ENCODE measurements at places on chromosomes 3 and 15. TPM values are rescaled to one million over a fixed set of nuclear protein-coding genes. Genes with fewer than 3 reads are reported as not detected.

Gene CDCP1
- 24.3 TPM for polyA plus RNA-seq

Gene GABRB3
- 0.45 TPM for polyA plus RNA-seq

Gene MTFMT
- 6.9 TPM for polyA plus RNA-seq

Gene TGM5
- 9.5 TPM for polyA plus RNA-seq

Gene ROBO2
- 1.4 TPM for polyA plus RNA-seq

Gene CNTN3
- 0.29 TPM for polyA plus RNA-seq

Gene HRH1
- 2.2 TPM for polyA plus RNA-seq

Gene IQCH
- 0.45 TPM for polyA plus RNA-seq

Gene RRP9
- polyA plus RNA-seq: 22.9 TPM

Gene DPH6
- polyA plus RNA-seq: 6.8 TPM

Gene STARD9
- polyA plus RNA-seq: 2.2 TPM

Gene NOX5
- 0.26 TPM for polyA plus RNA-seq

Gene NEK11
- 1.2 TPM for polyA plus RNA-seq

Gene SLC38A3
- polyA plus RNA-seq: 0.08 TPM

Gene HYAL1
- 4.2 TPM for polyA plus RNA-seq

Gene TMC3
- polyA plus RNA-seq: not detected

Gene NEK4
- 3.6 TPM for polyA plus RNA-seq

Gene TIMP4
- polyA plus RNA-seq: 1.00 TPM

Gene ALDH1L1
- polyA plus RNA-seq: 5.0 TPM

Gene CYP8B1
- polyA plus RNA-seq: not detected

Gene MYD88
- 44.0 TPM for polyA plus RNA-seq

Gene KBTBD13
- not detected for polyA plus RNA-seq

Gene PRSS50
- polyA plus RNA-seq: 0.06 TPM

Gene IGSF10
- 0.74 TPM for polyA plus RNA-seq

Gene TEX9
- polyA plus RNA-seq: 2.9 TPM

Gene CCR2
- 0.24 TPM for polyA plus RNA-seq

Gene PLA2G4F
- polyA plus RNA-seq: 12.9 TPM

Gene ERICH6
- polyA plus RNA-seq: not detected

Gene ACTRT3
- 0.31 TPM for polyA plus RNA-seq

Gene CDAN1
- 5.0 TPM for polyA plus RNA-seq

Gene ARL8B
- polyA plus RNA-seq: 50.8 TPM

Gene KLF15
- polyA plus RNA-seq: 5.0 TPM

Gene SCAANT1
- not detected for polyA plus RNA-seq

Gene TGM4
- polyA plus RNA-seq: not detected

Gene ZIC1
- polyA plus RNA-seq: not detected

Gene FAM81A
- polyA plus RNA-seq: 0.12 TPM

Gene REC114
- not detected for polyA plus RNA-seq

Gene SLC12A1
- polyA plus RNA-seq: not detected

Gene P2RY13
- 0.68 TPM for polyA plus RNA-seq

Gene MLF1
- 2.4 TPM for polyA plus RNA-seq

Gene C3orf20
- polyA plus RNA-seq: not detected

Gene ADAMTS9
- 3.1 TPM for polyA plus RNA-seq

Gene SYNPR
- polyA plus RNA-seq: not detected

Gene CACNA1D
- polyA plus RNA-seq: 0.38 TPM

Gene CCR9
- not detected for polyA plus RNA-seq

Gene CATSPER2
- 2.1 TPM for polyA plus RNA-seq

Gene FSIP1
- 0.29 TPM for polyA plus RNA-seq

Data from esophagus (tissue), 2 donors.